Globus pallidus (tissue), 1 donor: ENCODE measurements at places on chromosomes 12 and 14.

- DNase-seq = no peak
Measured at GRCh38 chr12:106091446-106091820, 47.3 kb downstream of the NUAK1 start.

DNA sequence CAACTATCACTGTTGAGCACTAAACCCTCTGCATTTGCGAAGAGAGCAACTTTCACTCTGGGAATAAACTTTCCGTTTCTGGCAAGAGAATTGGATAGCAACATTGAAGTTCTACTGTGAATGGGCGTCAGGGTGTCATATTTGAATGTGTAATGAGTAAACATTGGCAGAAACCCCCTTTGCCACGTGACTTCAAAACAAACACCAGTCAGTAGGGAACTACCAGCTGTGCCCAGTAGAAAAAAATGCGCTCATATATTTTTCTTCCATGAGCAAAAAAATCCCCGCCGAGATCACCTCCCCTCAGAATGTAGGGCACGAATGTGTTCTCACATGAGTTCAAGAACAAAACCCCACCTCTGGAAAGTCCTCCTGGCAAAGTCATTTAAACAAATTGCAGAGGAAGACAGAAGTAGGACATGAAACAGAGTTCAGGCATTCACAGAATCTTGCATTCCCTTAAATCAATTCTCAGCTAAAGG, 80.6 kb downstream of the BTG1 start:
- DNase-seq = peak; percentile 63

DNA sequence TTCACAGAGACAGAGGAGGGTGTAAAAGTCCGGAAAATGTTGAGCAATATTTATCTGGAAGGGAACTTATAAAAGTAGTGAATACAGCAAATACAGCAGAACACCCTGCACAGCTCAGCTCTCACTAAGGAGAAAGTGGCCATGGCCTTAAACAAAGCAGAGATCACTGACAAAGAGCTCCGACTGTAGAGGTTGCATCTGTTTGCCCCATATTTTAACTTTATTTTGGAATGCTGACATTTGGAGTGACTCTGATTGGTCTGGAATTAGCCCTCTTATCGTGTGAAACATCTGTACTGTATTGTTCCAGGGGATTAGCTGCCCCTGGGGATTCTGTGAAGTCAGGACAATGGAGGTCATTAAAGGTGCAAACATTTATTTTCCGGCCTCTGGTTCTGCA, 1275.7 kb upstream of the FLRT2 start:
- DNase-seq = no peak

GRCh38 chr14:81656811-81657210, 123.2 kb upstream of the SEL1L start:
- DNase-seq = no peak

GRCh38 chr14:40762685-40763084, 844.0 kb upstream of the LRFN5 start:
- DNase-seq = no peak

DNA sequence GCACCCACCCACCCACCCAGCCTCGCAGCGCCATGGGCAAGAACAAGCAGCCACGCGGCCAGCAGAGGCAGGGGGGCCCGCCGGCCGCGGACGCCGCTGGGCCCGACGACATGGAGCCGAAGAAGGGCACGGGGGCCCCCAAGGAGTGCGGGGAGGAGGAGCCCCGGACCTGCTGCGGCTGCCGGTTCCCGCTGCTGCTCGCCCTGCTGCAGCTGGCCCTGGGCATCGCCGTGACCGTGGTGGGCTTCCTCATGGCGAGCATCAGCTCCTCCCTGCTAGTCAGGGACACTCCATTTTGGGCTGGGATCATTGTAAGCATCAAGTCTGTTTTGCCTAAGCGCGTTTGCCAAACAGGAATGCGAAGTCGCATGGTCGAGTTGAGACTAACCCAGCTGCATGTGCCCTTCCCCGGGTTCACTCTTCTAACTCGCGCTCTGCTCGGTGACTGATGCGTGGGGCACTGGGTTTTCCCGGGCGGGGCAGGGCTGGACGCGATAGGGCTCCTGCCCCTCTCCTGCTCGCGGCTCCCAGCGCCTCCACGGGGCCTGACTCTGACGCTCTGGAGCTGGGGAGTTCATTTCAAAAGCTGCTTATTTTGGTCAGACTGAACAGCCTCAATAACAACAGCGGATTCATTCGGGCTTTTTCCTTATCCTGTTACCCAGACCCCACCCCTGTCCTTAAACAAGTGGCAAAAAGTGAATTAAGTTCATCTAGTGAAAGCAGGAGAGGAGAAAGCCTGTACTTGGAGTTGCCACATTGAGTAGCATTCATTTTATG, 458 bp downstream of the SSPN start:
- DNase-seq = peak; percentile 80

GRCh38 chr14:100221533-100222223, 17.3 kb upstream of the YY1 start:
- DNase-seq = peak; percentile 14

- no peak for DNase-seq
Measured at GRCh38 chr12:109459247-109459646, 17.9 kb downstream of the KCTD10 start.
